Vagina (tissue), 2 donors: ENCODE measurements at places on chromosomes 7 and 10.
A peak's percentile ranks its signal among the peaks of the same experiment; 100 is the strongest.

DNA sequence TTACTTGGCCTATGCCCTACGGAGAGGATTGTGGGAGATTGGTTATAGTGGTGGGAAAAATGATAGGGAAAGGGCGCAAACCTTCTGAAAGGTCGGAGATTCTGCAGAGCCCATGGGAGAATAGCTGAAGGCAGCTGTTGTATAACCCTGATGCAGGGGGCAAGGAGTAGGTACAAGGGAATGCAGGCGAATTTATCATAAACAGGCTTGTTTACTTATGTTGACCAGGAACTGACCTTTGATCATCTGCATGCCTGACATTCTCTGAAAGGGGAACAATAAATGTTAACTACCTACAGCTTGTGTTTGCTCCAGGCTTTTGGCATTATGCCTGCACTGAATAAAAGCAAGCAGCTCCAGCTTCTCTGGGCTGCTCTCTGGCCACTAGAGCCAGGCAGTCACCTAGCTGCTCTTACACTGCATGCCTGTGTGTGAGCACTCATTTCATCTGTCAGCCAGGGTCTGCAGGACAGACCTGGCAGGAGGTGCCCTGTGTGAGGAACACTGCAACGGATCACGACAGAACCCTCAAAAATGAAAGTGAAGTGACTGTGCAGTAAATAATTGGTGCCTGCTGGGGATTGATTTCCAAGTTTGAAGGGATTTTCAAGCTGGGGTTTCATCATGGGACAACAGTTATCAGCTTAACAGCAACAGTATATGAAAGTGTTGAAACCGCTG lies 31.1 kb upstream of the ABCA13 start:
- DNase-seq, result no peak

DNA sequence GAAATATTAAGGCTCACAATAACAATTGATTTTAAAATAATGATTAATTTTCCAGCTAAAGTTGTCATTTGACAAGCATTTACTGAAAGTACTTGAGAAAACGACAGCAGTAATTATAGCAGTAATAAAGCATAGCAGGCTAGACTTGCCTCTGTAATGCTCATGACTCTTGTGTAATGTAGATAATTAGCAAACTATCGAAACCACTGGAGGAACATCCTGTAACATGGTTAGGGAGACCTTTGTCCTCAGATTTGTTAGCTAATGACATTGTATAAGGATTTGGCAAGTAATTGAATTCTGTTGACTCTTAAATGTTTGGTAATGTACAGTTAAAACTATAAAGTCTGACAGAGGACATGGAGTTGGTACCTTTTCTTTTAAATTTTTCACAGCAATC lies 24.8 kb downstream of the ARL4A start:
- DNase-seq, result no peak

GRCh38 chr7:69217516-69218350 lies 380.5 kb upstream of the AUTS2 start:
- no peak for DNase-seq

DNA sequence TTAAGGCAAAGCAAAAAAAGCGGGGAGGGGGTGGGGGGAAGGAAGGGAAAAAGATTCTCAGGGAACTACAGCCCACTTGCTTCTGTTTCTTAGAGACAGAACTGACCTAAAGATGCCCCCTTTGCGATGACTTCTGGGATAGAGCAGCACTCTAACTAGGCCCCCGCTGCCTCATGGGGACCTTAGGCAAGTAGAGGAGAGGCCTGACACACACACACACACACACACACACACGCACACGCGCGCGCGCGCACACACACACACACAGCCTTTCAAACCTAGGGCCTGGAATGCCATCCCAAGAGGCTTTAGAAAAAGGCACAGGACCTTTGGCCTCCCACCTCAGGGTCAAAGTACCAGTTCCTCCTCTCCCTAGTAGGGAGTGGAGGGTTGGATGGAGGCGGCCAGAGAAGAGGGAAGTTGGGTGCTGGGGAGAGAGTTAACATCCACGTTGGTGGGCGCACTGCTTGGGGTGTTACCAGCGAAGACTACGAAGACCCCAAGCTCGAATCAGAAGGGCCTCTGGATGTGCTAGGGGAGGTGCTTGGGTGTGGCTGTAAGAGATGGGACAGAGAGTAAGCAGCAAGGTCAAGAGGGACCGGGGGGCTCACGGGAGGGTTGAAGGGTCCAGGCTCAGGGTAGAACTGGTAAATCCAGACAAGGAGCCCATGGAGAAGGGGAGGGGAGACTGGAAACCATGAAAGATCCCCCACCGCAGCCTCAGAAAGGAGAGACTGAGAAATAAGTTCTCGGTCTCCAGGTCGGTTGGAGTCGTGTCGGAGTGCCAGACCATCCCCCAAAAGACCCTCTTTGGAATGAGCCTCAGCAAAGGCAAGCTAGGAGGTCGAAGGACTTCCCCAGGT lies 1.2 kb upstream of the COL1A2 start:
- DNase-seq, result no peak

GRCh38 chr10:86113983-86114382 lies 252.6 kb downstream of the GRID1 start:
- DNase-seq, result no peak

DNA sequence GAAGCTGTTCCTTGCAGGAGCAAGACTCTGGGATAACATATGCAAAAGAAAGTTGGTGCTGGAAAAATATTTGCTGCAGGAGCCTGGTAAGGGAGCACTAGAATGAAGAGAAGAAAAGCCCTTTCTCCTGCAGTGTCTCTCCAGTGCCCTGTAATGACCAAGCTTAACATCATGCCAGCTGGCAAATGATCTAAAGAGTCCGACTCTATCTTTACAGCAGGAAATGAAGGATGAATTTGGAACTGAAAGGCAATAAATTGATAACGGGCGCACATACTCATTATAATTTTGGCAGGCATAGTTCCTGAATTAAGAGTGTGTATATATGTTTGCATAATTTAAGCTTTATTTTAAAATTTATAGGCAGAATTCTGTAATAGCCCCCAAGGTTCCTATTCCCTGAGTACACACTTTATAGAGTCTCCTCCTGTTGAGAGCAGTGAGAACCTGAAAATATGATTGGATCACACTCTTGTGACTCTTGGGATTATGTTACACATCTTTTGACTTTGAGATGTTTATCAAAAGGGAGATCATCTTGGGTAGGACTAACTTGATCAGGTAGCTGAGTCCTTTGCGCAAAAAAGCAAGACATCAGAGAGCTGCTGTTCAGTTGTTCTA lies 299.0 kb upstream of the MBL2 start:
- DNase-seq, result no peak

DNA sequence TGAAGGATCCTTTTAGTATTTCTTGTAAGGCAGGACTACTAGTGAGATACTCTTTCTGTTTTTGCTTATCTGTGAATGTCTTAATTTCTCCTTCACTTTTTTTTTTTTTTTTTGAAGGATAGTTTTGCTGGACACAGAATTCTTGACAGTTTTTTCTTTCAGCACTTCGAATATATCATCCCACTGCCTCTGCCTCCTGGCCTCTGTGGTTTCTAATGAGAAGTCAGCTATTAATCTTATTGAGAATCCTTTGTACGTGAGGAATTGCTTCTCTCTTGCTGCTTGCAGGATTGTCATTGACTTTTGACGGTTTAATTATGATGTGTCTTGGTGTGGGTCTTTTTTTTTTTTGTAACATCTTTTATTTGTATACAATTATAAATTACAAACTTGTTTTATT lies 12.6 kb upstream of the WAC start:
- no peak for DNase-seq

DNA sequence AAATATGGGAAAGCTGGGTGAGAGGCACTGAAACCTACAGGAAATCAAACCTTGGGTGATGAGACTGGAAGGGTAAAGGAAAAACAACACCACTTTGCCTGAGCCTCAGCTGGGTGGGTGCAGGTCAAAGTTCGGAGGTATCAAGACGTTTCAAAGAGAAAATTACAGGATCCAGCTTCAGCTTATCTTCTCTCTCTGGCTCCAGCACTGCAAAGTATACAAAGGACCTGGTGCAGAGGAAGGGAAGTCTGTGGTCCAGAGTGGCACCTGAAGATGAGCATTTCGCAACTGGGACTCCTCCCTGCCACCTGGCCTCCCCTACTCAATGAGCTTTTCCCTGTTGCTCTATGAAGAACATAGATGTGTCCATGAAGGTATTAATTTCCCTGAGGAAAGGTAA lies 6.4 kb upstream of the FXYD4 start:
- no peak for DNase-seq

GRCh38 chr7:3207387-3207902 lies 93.6 kb upstream of the SDK1 start:
- peak; percentile 34 for DNase-seq

GRCh38 chr7:22137026-22137425 lies 191.3 kb upstream of the CDCA7L start:
- DNase-seq, result no peak

DNA sequence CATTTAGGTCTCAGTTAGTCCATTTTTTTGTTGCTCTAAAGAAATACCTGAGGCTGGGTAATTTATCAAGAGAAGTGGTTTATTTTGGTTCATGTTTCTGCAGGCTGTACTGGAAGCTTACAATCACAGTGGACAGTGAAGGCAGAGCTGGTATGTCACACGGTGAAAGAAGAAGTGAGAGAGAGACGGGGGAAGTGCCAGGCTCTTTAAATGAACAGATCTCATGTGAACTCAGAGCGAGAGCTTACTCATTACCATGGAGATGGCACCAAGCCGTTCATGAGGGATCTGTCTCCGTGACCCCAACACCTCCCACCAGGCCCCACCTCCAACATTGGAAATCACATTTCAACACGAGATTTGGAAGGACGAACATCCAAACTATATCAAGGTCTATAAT lies 18.9 kb upstream of the PNLIPRP3 start:
- DNase-seq, result no peak

DNA sequence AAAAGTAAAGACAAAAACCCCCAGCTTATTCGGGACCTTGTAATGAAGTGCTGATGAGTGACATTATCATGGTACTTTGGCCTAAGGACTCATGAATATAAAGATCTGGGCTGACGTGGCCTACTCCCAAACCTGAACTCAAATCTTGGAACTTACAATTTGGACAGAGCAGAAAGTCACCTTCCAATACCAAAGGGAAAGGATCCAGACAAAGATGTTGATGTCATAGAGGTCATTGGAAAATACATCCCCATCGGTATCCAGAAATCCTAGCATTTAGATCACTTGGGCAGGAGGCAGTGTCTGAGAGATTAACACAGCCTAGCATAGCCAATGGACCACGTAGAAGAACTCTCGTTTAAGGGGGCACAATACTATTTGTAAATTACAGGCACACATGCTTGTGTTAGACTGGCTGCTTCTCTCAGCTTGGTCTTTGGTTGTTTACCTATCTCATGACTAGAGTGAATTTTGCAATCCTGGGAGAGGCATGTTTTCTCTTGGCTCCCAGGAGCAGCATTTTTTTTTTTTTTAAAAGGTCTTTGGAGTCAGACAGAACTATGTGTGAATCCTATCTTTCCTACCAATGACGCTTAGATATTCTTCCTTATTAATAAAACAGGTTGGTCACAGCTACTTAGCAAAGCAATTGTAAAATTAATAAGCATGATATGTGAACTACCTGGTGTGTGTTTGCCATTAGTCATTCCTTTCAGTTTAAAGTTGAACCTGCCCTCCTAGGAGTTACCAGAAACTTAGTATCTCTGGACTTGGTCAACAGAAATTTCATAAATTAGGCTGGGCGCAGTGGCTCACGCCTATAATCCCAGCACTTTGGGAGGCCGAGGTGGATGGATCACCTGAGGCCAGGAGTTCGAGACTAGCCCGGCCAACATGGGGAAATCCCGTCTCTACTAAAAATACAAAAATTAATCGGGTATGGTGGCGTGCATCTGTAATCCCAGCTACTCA lies 27.8 kb upstream of the MRPS33 start:
- DNase-seq, result no peak

- DNase-seq, result no peak
These were observed 523 bp upstream of the CDH23 start for GRCh38 chr10:71396084-71396710.

- no peak for DNase-seq
These were observed 992 bp upstream of the RBM20 start for GRCh38 chr10:110643035-110643652.

GRCh38 chr10:77041636-77042258 lies 595.9 kb downstream of the KCNMA1 start:
- DNase-seq, result no peak

DNA sequence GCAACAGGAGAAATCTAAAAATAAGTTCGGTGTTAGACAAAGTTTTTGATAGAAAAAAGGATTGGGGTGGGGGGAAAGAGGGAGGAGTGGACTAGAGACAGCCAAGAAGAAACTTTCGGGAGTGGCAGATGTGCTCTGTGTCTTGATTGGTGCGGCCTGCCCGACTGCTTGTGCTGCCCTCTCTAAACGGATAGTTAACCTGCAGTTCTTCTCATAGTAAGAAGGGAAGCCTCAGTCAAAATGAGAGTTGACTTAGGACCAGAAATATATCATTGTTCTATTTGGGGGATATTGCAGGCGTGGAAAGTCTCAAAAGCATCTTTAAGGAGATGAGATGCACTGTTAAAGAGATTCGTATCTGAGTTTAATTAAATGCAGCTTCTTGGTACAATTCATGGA lies 39.3 kb downstream of the UBE3C start:
- no peak for DNase-seq

- no peak for DNase-seq
These were observed 155.1 kb downstream of the ZNF22 start for GRCh38 chr10:45155784-45156183.

- DNase-seq, result no peak
These were observed 283.7 kb downstream of the MALRD1 start for GRCh38 chr10:19332304-19332703.

DNA sequence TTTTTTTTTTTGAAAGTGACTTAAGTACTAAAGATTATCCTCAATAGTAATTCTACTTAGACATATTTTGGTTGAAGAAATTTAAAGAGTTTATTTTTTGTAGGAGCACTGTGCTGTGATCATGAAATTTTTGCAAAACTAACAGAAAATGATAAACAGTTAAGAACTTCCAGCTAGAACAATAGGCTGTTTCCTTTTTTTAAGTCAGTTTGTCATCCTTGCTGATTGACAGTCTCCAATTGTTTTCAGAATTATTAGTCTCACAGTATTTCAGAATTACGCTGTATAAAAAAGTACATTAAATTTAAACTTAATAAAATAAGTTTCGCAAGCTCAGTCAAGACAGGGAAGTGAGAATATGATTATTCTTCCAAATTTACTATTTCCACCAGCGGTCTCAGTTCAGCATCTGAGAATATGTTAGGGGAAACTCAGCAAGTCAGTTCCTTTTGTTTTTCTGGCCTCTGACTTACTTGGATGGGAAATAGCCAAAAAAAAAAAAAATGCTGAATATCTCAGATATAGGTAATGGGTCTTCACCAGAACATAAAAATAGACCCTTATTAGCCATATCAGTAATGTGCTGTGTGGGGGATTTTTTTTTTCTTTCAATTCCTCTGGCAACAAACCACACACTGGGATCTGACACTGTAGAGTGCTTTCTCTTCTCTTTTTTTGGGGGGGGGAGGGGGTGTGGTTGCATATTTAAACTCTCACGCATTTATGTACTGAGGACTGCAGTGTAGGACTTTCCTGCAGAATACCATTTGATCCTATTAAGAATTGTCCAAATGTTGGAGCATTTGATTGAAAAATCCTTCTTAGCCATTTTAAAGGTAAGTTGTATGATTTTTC lies at the start of gene CD36:
Gene CD36 (plus strand): TSS at position 732 of the 855 bp plus-strand sequence. CDS start 8,099 bp downstream, outside the sequence.
- DNase-seq, result no peak
